ENCODE measurements at places on chromosomes 7 and 10.

DNA sequence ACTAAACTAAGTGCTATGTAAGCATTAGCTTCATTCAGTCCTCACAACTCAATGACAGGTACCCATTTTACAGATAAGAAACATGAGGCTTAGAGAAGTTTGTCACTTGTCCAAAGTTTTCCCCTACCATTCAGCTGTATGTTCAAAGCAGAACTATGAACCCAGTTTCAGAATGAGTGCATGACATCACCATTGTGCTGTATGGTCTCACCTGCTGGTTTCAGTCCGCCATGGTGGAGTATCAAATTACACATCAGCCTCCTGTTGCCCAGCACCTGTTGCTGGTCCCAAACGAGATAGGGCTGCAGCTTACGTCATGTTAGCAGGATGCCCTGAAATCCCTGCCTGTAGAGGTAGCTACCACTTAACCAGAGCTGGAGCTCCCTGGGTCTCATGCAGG lies 95.0 kb downstream of the DYNC1I1 start:
- H3K27ac ChIP-seq, result no peak overlapping the region
- H3K4me3 ChIP-seq, result no peak overlapping the region
- no peaks in the 10 kb centered on the region for H3K27me3 ChIP-seq
- DNase-seq, result no peak
- H3K36me3 ChIP-seq, result no peaks in the 10 kb centered on the region

DNA sequence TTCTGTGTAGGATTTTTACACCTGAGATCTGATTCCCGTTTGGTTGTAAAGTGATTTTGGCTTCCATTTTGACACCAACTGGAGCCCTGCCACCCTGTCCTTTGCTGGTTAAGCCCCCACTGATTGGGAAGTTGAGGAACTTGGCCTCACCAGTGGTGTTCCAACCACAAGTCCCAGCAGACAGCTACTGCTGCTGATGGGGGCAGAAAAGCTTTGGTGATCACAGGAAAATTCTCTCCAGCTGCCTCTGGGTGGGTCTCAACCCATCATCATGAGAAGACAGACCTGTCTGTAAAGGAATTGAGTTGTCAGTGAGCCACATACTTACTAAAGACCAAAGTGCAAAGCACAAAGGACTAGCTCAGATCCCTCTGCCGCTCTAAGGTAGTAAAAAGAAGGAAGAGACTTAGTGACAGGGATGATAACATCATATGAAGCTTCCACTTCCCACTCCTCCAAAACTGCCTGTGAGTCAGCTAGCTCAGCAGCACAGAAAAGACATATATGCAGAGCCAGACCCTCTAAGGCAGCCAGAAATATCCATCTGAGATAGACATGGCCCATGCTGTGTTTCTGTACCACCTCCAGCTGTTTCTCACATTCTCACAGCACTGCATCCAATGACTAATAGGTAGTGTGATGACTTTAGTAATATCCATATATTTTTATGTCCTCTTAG lies 22.4 kb upstream of the LRRC17 start:
- H3K4me1 ChIP-seq, result peaks cover 2% of the 10 kb centered on the region
- DNase-seq, result no peak
- H3K36me3 ChIP-seq, result no peaks in the 10 kb centered on the region
- H3K27ac ChIP-seq, result no peak overlapping the region

GRCh38 chr10:113161066-113161465 lies 211.0 kb downstream of the TCF7L2 start:
- H3K27me3 ChIP-seq, result no peaks in the 10 kb centered on the region
- no peak overlapping the region for H3K4me3 ChIP-seq
- H3K4me1 ChIP-seq, result no peaks in the 10 kb centered on the region
- no peak for DNase-seq
- H3K27ac ChIP-seq, result no peak overlapping the region

- H3K36me3 ChIP-seq, result peaks cover 17% of the 10 kb centered on the region
- no peak overlapping the region for H3K27ac ChIP-seq
- no peak for DNase-seq
- H3K27me3 ChIP-seq, result no peaks in the 10 kb centered on the region
- H3K4me3 ChIP-seq, result no peak overlapping the region
- H3K4me1 ChIP-seq, result no peaks in the 10 kb centered on the region
These were observed 290.8 kb upstream of the BMPER start for GRCh38 chr7:33614357-33615117.

DNA sequence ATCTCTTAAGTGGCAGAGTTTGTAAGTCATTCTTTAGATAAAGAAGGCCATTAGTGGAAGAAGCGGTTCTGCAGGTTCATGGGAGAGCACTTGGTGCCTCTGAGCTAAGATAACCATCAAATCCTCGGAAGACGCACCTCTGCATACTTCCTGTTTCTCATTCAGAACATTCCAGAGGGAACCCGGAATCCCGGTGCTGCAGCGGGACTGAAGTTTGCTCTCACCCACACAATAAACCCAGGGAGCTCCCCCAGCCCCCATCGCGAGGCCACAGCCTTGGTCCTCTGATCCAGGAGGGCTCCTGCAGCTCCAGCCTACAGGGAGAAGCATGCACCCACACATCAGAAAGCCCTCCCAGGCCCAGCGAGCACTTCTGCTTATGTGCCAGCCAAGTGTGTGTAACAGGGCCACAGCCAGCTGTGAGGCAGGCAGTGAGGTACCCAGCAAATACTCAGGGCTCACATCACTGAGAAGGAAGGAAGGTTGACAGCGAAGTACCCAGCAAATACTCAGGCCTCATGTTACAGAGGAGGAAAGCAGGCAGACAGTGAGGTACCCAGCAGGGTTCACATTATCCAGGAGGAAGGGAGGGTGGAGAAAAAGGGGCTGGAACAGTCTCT lies 142.4 kb downstream of the DIP2C start:
- H3K27ac ChIP-seq, result no peak overlapping the region
- no peaks in the 10 kb centered on the region for H3K36me3 ChIP-seq
- peaks cover 30% of the 10 kb centered on the region for H3K27me3 ChIP-seq
- H3K4me1 ChIP-seq, result peaks cover 2% of the 10 kb centered on the region
- no peak for DNase-seq
- no peak overlapping the region for H3K4me3 ChIP-seq

DNA sequence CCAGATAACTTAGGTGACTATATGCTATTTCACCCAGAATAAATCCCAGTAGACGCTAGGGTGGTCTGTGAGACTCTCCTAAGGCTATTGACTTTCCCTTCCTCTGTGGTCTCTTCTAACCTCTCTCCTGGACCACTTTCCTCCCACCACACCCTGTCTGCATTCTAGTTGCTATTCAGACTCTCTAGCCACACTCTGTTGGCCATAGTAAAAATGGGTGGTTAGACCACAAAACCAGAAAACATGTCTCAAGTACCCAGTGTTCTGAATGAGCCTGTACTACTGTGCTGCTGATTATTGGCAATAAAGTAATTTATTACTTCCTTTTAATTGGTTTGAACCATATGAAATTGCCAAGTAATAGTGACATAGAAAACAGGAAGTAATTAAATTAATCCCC lies 240.8 kb downstream of the KIF20B start:
- no peak overlapping the region for H3K27ac ChIP-seq
- no peak for DNase-seq
- H3K36me3 ChIP-seq, result peaks cover 12% of the 10 kb centered on the region
- H3K4me3 ChIP-seq, result no peak overlapping the region
- H3K27me3 ChIP-seq, result peaks cover 13% of the 10 kb centered on the region

- H3K36me3 ChIP-seq, result no peaks in the 10 kb centered on the region
- H3K4me3 ChIP-seq, result no peak overlapping the region
- no peak overlapping the region for H3K27ac ChIP-seq
- DNase-seq, result no peak
- peaks cover 29% of the 10 kb centered on the region for H3K4me1 ChIP-seq
- no peaks in the 10 kb centered on the region for H3K27me3 ChIP-seq
These were observed 177.4 kb downstream of the ARHGAP12 start for GRCh38 chr10:31751051-31751737.

DNA sequence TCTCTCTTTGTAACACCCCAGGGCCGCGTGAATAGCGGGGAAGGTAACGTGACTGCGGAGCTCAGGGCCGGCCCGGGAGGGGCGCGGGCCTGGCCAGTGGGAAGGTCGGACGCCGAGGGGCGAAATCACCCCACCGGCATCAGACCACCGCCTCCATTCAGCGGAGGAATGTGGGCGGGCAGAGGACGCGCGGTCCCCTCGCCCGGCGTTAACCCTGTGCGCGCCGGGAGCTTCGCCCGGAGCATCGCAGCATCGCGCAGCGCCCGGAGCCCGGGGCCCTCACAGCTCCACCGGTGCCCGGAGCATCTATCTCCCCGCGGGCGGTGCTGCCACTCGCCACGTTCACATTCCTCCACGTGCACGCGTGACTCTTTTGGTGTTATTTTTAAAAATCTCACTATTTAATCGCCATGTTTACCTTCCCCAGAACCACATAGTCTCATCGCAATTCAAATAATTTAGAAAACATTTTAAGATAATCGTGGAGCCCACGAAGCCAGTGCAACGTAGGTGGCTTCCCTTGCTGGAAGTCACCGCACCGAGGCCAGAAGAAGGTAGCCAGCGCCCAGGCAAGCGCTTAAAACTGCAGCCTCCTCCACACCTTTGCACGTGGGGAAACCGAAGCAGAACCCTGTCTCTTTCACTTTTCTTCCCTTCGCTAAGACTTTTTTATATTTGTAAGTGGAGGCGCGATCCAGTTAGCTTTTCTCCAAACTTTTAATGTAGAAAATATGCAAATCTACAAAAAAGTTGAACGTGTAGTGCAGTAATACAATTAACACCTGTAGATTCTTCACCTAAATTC lies 21.8 kb downstream of the FGFBP3 start:
- DNase-seq, result peak; percentile 2
- no peaks in the 10 kb centered on the region for H3K36me3 ChIP-seq
- peak overlapping the region; percentile 86 for H3K4me3 ChIP-seq
- peaks cover 44% of the 10 kb centered on the region for H3K27me3 ChIP-seq
- peaks cover 2% of the 10 kb centered on the region for H3K4me1 ChIP-seq

- no peaks in the 10 kb centered on the region for H3K36me3 ChIP-seq
- no peak overlapping the region for H3K4me3 ChIP-seq
- H3K27ac ChIP-seq, result no peak overlapping the region
- no peaks in the 10 kb centered on the region for H3K27me3 ChIP-seq
These were observed 344.2 kb upstream of the MKI67 start for GRCh38 chr10:128470321-128470965.

DNA sequence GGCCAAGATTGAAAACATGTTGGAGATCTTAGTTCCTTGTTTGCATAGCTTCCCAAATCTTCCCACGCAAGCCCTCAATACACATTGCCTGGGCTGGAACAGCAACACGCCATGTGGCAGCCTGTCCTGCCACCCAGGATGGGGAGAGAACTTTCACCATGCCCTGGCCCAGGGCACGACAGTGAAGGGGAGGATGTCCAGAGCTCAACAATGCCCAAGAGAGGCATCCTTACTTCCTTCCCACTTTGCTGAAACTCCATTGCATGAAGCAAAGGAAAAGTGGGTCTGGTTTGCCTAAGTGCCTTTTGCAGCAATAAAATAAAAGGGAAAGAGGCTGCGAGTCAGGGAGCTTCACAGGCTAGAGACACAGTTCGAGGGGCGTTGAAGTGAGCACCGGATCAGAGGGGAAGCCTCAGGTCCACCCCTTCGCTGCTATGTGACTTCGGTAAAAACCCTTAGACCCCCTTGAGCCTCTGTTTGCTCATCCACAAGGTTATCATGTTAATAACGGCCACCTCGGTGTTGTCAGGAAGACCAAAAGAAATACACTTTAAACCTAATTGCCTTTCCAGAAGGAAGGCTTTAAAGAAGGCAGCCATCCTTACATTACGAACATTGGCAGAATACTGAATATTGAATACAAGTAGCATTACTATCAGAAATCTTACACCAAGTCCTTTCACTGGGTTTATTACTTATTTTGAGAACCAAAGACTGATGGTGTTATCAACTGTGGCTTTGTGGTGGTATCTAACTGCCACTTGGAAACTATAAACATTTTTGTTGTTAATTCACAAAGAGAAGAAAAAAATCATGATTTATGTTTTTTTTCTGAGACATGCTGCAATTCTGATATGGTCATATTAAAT lies 133.3 kb downstream of the ICA1 start:
- peak overlapping the region; percentile 75 for H3K27ac ChIP-seq
- H3K4me3 ChIP-seq, result no peak overlapping the region
- DNase-seq, result no peak
- H3K36me3 ChIP-seq, result no peaks in the 10 kb centered on the region
- peaks cover 30% of the 10 kb centered on the region for H3K4me1 ChIP-seq
- H3K27me3 ChIP-seq, result no peaks in the 10 kb centered on the region

DNA sequence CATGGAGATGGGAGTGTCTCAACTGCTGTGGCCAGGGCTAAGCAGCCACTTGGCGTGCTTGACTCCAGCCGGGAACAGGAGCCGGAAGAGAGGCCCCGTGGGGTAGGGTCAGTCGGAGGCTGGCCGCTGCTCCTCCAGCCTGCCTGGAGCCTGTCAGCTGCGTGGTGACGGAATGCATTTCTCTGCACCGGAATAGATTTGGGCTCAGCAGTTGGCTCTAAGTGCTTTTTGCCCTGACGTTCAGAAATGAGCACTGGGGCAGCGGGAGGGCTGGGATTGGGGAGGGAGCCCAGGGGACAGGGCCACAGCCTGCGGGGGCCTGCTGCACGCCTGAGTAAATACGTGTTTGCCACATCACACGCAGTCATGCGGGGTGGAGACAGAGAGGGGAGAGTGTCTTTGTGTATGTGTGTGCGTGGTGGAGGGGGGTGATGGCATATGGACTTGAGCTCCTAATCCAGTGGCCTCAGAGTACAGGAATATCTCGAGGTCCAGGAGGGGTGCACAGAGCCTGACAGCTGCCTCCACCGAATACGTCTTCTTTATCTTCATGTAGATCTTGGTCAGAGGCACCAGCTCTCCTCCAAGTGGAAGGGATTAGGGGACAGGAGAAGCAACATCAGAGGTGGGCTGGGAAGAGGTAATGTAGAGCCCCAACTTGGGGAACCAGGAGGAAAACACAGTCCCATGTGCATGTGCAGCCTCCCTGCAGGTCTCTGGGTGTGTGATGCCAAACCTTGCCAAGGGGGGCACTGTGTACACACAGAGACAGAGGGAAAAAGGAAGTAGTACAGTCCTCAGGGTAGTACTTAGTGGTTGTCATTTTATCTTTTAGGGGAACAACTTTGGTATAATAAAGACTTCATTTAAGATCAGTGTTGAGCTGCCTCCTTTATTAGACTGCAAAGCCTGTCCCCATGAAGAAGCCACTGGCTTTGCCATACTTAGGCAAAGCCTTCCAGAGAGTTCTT lies 151.4 kb downstream of the CDH23 start:
- H3K4me1 ChIP-seq, result no peaks in the 10 kb centered on the region
- DNase-seq, result no peak
- no peaks in the 10 kb centered on the region for H3K36me3 ChIP-seq
- no peak overlapping the region for H3K27ac ChIP-seq
